ENCODE measurements at places on chromosomes 2 and 18.

- no peak for DNase-seq
Measured at GRCh38 chr2:216279031-216279430, 93.3 kb downstream of the MARCHF4 start.

GRCh38 chr2:208556983-208557484 lies 150.4 kb downstream of the PTH2R start:
- DNase-seq = no peak

GRCh38 chr2:24211408-24211807 lies 36.6 kb downstream of the FAM228A start:
- DNase-seq = no peak

DNA sequence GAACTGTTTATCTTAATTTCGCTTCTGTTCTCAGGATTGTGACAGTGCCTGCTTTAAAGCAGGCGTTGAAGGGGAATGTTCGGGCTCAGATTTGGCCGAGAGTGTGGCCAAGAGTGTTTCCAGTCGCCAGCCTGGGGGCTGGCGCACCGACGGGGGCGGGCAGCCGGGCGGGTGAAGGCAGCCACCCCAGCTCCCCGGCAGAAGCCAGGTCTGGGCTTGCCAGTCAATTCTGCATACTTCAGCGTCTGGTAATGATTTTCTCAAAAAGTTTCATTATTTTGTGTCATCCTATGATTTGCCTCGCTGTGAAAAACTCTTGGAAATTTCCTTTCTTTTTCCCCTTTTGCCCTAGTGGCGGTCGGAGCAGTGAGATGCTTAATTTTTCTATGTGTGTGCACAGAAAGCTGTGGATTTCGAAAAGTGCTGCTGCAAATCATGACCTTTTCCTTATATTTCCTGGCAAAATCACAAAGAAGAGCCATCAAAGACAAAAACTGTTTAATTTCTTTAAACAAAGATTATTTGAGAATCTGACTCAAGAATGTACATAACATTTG lies 856 bp downstream of the FAM228A start:
- DNase-seq = no peak
